RCC 7860 (cell line): ENCODE measurements at places on chromosomes 7 and 10.

GRCh38 chr7:44162179-44162578 is 21.0 kb upstream of the MYL7 start:
- DNase-seq = no peak

DNA sequence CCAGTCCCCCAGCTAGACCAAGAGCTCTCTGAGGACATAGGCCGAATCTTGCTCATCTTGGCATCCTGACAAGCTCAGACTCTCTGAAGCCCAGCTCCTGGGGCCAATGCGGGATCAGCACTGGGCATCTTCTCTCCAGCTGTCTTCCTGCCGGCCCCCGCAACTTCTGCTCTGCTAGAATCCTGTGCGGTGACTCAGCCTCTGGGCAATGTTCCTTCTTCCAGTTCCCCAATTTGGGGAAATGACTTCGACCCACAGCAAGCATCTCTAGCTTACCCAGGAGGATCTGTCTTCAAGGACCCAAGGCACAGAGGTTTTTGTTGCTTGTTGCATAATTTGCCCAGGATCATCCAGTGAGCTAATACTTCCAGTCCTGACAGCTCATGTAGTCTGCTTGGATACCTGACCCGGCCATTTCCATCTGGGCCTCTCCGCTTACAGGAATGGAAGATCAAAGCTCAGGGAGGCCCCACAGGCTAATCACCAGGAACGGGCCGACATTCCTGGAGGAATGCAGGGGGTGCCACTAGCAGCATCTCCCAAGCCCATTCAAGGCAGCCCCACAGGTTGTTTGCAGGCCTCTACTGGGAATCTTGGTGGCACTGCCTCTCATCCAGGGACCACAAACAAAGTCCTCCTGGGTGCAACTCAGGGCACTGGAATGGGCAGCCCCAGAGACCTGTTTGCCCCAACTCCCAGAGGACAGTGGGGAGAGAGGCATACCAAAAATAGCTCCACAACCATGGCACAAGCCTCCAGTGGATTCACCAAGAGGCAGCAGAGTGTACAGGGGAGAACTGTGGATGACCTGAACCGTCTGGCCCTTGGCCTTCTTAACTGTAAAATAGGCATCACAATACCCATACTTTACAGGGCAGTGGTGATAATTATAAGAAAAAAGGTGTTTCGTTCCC is 151.9 kb downstream of the NEURL1 start:
- no peak for DNase-seq

DNA sequence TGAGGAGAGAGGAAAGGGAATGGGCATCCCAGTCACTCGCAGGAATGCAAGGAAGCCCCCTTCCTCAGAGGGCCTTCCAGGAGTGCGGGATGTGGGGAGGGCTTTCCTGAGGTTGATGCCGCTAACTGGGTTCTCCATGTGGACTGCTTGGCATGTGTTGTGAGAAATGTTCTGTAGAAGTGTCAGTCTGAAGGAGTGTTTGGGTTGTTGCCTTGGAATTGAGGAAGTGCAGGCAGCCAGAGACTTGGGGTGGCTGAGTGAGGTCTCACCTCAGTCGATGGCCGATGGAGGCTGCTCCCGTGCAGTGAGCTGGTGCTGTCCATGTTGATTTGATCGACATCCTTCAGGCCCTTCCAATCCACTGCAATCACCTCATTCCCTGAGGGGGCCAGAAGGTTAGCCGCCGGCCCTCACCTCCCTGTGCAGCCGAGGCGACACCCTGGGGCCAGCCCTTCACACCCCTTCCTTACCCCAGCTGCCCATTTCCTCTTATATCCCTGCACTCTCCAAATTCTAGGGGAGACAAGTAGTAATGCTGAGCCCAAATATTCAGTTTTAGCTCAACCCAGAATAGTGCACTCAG is 2.7 kb downstream of the FAM131B start:
- no peak for DNase-seq

DNA sequence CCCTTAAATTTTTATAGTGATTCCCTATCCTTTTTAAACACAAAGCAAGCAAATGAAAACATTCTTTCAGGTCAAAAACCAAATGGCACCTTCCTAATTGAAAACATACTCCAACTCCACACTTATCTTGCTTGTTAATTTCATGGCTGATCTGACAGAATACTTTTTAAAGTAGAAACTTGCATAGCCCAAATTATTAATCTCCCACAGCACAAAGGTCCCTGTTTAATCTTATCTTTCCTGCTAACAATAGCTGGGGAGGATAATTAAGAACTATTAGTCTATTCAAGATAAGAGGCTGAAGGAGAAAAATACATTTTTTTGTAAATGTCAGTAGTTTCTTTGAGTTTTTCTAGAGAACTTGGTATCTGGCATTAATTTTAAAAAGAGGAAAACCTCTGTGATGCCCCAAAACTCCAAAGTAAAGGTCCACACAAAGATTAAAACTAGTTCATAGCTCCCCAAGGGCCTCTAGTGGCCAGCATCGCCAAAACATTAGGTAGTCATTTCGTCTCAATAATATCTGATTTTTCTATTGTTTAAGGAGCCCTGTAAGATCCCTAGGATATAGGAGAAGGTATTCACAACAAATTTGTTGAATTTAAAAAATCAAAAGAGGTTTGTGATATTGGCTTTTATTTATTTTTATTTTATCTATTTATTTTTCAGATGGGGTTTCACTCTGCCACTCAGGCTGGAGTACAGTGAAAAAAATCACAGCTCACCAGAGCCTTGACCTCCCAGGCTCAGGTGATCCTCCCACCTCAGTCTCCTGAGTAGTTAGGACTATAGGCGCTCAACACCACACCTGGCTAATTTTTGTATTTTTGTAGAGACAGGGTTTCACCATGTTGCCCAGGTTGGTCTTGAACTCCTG is 14.7 kb downstream of the CDNF start:
- DNase-seq = peak; percentile 54

- DNase-seq = no peak
These were observed 40.9 kb upstream of the WDR11 start for GRCh38 chr10:120810298-120810697.

GRCh38 chr7:96169439-96169838 is 152.5 kb downstream of the SLC25A13 start:
- no peak for DNase-seq

- no peak for DNase-seq
These were observed 40.0 kb downstream of the SYPL1 start for GRCh38 chr7:106071999-106072714.

- DNase-seq = no peak
These were observed 48.5 kb downstream of the ZNF467 start for GRCh38 chr7:149724661-149725425.

DNA sequence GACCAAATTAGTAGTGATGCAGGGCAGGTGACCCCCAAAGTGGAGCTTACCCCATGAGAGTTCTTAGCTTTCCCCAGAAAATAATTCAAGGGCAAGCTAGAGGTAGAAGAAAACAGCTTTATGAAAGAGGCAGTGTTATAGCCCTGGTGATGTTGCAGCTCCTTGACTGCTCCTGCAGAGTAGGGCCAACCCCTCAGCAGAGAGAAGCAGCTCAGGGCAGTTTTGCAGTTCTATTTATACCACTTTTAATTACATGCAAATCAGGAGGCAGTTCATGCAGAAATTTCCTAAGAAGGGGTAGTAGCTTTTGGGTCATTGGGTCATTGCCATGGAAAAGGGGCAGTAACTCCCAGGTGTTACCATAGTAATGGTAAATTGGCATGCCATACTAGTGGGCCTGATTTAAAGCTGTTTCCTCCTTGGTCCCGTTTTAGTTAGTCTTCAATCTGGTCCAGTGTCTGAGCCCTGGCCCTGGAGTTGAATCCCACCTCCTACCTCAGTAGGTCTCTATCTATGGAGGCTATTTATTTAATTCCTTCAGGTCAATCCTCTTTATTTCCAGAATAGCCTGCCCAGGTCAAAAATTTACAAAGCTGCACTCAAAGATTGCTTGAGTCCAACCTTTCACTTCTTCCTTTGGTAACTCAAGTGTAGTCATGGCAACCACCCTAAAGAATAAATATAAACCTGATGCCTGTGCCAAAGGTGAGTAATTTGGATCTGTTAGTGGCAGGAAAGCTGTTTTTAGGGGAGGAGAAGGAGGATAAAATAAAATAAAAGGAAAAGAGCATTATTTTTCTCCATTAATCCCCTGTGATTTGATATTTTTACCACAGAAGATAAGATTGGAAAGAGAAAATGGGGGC is 29.5 kb downstream of the PLXDC2 start:
- DNase-seq = peak; percentile 33

DNA sequence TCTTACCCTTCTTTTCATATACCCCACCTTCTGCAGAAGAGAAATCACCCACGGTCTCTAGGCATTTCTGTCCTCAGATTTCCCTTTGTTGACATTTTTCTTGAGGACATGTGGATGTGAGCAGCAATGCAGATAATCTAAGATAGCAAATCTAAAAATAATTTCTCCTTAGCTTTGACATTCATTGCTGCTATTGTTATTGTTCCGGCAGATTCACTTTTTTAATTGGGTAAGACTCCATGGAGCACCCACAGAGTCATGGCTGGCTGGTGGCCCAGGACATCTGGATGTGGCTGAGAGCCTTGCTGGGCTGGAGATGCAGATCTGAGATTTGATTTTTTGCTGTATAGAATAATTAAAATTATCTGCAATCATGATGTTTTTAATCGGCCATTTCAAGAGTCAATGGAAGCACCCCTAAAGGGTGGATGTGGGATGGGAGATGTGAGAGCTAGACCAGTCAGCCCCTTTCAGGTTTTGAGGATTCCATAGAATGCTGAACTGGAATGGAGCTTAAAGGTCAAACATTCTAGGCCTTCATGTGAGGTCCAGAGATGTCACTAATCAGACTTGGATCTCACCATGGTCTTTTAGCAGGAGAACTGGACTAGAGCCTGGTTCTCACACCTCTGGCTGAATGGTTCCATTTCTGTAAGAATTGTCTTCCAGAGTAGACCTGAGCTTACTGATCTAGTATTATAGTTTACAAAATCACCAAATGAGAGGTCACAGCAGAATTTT is 37.5 kb downstream of the TAS2R41 start:
- no peak for DNase-seq

DNA sequence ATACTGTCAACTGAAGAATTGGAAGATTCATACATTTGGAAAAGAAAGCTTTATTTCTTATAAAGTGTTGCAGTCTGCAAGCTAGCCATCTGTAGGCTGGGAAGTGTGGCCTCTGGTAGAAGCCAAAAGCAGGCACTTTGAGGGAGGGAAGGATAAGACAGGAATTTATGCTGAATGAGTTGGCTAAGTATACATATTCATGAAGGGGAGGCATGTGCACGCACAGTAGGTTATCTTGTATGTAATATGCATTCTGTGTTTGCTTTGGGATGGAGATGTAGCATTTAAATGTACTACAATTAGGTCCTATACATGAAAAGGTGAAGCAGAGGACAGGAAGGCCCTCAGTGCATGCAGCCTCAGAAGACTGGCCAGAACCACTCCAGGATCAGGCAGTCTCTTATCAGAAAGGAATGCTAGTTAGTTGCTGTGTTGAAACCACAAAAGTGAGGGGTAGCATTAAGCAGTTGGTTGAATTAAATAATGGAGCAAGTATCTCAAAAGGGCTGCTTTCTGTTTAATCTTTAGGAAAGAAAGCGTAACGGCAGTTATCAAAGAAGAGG is 40.9 kb downstream of the MYO3A start:
- DNase-seq = no peak

- no peak for DNase-seq
These were observed 3.6 kb downstream of the ADCK2 start for GRCh38 chr7:140676306-140676705.

GRCh38 chr10:77524281-77524711 is 113.3 kb downstream of the KCNMA1 start:
- no peak for DNase-seq

- DNase-seq = no peak
These were observed 3.5 kb upstream of the MYPN start for GRCh38 chr10:68105820-68106219.

DNA sequence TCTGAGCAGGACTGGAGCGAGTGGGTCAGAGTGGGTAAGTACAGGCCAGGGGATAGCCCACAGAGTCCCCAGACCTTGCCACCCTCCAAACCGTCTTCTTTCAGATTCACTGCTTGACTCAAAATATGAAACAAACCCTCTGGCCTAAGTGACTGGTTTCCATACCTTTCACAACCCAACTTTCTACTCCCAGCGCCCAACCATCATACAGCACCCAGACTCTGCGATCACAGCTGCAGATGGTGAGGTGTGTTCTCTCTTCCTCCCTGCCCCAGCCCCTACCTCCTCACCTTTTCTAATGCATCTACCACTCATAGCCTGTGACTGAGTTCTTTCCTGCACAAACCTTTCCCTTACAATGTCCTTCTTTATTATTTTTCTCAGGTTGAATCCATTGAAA is 92.0 kb upstream of the CELF2 start:
- no peak for DNase-seq

DNA sequence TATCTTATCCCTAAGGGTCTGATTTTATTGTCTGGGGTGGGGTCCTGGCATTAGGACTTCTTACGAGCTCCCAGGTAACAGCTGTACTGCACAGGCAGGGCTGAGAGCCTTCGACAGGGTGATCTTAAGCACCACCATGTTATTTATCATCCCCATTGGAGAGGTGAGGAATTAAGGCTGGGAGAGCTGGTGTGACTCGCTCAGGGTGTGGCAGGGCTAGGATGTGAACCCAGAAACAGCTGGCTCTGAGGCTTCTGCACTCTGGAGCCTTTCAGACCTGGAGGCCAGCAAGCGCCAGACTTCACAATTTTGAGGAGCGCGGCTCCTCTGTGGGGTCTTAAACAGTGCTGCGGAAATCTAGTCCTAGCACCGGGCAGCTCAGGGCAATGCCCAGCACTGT is 27.4 kb upstream of the NDST2 start:
- no peak for DNase-seq

- DNase-seq = peak; percentile 66
These were observed 564.3 kb downstream of the GATA3 start for GRCh38 chr10:8618834-8619233.

DNA sequence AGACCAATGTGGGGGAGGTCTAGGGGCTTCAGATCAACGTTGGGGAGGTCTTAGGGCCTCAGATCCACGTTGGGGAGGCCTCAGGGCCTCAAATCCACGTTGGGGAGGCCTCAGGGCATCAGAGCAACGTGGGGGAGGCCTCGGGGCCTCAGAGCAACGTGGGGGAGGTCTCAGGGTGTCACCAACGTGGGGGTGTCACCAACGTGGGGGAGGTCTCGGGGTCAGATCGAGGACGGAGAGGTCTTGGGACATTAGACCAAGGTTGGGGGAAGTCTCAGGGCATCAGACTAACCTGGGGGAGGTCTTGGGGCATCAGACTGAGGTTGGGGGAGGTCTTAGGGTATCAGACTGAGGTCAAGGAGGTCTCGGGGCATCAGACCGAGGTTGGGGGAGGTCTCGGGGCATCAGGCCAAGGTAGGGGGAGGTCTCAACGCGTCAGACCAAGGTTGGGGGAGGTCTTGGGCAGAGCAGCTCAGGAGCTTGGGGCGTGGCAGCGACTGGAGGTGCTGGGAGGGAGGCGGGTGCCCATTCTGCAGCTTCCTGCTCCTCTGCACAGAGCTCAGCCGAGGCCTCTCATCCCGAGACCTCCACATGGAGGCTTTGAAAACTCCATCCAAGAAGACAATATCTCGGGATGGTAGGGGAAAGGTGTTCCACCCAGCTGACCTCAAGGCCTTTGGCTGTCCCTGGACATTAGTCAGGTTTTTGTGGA is 159.8 kb downstream of the WDR37 start:
- DNase-seq = no peak

GRCh38 chr7:27642271-27642670 is 20.4 kb downstream of the HIBADH start:
- DNase-seq = no peak
